ENCODE measurements at places on chromosomes 1 and 21.

DNA sequence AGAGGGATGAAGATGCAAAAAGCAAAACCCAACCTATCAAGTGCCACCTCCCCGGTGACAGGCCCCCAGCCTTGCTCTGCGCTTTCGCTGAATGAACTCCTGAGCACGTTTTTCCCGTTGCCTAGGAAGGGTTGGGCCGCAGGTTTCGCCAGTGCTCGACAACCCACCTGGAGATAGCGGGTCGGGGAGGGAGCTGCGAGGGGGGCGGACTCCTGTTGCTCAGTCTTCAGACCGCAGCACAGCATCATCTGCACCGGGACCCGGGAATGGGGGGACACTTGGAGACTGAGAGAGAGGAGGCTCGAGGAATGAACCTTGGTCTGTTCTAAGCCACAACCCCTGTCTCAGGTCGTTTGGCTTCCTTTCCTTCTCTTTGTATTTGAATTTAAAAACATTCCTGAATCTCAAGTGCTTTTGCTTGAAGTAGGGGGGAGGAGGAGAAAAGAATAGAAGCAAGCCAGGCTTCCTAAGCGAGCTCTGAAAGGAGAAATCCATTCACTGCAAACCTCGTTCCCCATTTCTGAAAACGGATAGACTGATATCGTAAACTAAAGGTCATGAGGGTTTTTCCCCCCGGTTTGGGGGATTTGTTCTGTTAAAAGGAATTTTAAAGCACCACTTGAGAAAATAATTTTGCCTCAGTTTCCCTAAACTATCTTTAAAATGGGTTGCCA lies 1.2 kb downstream of the AK5 start:
- peaks cover 8% of the 10 kb centered on the region for H3K4me1 ChIP-seq
- no peaks in the 10 kb centered on the region for H3K36me3 ChIP-seq
- peaks cover 42% of the 10 kb centered on the region for H3K27me3 ChIP-seq
- H3K4me3 ChIP-seq = no peak overlapping the region
- no peak for DNase-seq
- no peak overlapping the region for H3K27ac ChIP-seq

DNA sequence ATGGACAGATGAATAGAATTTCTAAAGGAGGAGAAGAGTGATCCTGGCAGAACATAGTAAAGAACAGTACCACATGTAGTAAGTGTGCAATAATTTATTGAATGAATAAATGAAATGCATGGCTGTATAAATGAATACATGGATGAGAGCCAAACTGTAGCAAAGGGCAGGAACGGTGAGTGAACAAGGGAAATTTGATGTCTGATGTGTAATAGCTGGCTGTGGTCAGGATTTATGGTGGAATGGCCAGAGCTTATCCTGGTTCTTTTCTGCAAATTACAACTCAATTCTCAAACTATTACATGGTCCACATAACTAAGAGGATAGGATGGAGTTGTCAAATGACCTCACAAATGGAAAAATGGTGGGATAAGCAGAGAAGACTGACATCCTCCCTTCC lies 43.2 kb upstream of the ARHGAP29 start:
- H3K4me3 ChIP-seq = no peak overlapping the region
- no peaks in the 10 kb centered on the region for H3K36me3 ChIP-seq
- no peaks in the 10 kb centered on the region for H3K4me1 ChIP-seq
- no peak overlapping the region for H3K27ac ChIP-seq

DNA sequence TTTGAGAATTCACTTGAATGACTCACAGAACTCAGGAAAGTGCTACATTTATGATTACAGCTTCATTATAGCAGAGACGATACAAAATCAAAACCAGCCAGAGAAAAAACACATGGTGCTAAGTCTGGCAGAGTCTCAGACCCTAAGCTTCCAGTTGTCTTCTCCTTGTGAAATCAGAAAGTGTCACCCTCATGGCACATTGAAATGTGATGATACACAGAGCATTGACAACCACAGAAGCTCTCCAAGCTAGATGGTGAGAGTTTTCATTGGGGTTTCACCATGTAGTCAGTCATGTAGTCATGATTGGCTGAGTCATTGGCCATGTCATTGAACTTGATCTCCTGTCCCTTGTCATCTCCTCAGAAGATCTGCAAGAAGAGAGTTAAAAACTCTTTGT lies 526.6 kb downstream of the MRPL39 start:
- no peak for DNase-seq
- H3K27me3 ChIP-seq = no peaks in the 10 kb centered on the region
- H3K27ac ChIP-seq = no peak overlapping the region
- H3K4me3 ChIP-seq = no peak overlapping the region
- no peaks in the 10 kb centered on the region for H3K36me3 ChIP-seq

- DNase-seq = no peak
- no peaks in the 10 kb centered on the region for H3K27me3 ChIP-seq
- no peak overlapping the region for H3K27ac ChIP-seq
- H3K4me1 ChIP-seq = no peaks in the 10 kb centered on the region
Observed at GRCh38 chr1:228219962-228220780, 12.3 kb downstream of the OBSCN start.

All from left lung (tissue), 14 donors.